Pancreas (tissue), 10 donors: ENCODE measurements at places on chromosomes 1 and 21.
A peak's percentile ranks its signal among the peaks of the same experiment; 100 is the strongest.

- DNase-seq = no peak
These were observed 1729.9 kb downstream of the NCAM2 start for GRCh38 chr21:22728091-22728490.

- peak; percentile 83 for DNase-seq
These were observed 80.5 kb upstream of the BMP8A start for GRCh38 chr1:39410915-39411436.

DNA sequence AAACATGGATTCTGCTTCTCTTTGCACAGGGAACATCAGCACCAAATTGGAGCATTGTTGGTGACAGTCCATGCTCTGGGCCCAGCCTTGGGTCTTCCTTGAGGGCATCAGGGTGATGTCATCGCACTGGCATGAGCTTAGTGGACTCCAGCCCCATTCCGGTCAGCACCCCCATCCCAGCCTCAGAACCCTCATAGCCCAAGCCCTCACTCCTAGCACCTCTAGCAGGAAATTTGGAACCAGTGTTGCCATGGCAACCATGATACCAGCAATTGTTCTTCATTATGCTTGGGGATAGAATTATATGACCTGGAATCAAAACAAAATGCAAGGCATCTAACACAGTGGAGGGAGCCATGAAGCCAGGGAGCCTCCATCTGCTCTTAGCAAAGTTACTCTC is 83.1 kb downstream of the VWA5B1 start:
- DNase-seq = no peak

- DNase-seq = no peak
These were observed 57.4 kb downstream of the OLIG1 start for GRCh38 chr21:33127154-33127867.

DNA sequence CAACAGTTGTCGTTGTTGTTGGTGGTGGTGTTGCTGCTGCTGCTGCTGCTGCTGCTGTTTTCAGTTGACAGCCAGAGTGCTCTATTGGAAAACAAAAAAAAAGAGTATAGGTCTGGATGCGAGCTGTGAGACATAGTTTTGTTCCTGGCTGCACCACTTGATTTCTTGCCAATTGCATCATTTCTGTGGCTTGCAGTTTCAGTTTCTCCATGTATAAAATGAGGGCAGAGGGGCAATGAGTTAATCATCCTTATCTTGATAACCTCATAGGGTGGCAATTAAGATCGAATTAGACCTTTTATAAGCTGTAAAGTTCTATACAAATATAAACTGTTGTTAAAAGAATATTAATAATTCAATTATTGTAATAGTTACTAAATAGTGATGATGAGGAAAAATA is 156.7 kb downstream of the DMRTA2 start:
- no peak for DNase-seq

DNA sequence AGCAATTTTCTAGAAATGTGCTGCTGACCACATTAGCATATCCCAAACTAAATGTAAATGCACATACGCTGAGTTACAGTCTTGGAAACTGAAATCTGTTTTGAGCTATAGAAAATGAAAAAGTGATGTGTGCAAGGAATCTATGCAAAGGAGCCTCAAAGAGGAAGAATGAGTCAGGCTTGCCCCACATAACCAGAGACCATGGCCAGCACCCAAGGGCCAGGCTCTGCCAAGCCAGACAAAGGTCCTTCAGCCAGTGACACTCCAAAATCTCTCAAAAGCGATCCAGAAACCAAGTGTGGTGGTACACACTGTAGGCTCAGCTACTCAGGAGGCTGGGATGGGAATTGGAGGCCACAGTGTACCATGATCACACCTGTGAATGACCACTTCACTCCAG is 195.2 kb downstream of the TOMM20 start:
- DNase-seq = no peak

DNA sequence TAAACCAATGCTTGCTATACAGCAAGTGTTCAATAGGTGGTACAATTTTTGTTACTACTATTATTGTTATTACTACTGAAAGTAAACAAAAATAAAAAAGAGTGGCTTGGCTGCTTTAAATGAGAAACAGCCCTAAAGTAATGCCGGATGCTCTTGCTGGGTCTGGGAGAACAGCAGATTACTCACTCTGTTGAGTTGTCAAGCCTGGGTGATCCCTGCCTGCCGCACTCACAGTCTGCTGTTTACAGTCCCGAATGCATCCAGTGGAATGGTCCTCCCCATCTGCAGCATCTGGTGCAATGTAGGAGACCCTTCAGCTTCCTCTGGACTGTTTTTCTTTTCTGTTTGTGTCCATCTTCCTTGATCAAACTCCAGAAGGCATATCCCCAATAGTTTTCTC is 102.7 kb upstream of the IVNS1ABP start:
- no peak for DNase-seq

GRCh38 chr21:14877581-14878228 is 187.1 kb downstream of the NRIP1 start:
- no peak for DNase-seq

GRCh38 chr1:68319907-68320306 is 87.6 kb upstream of the WLS start:
- DNase-seq = no peak
